CD4-positive, alpha-beta T cell treated with Interferon gamma for 1 hour (primary cell): ENCODE measurements at places on chromosomes 4 and X.

DNA sequence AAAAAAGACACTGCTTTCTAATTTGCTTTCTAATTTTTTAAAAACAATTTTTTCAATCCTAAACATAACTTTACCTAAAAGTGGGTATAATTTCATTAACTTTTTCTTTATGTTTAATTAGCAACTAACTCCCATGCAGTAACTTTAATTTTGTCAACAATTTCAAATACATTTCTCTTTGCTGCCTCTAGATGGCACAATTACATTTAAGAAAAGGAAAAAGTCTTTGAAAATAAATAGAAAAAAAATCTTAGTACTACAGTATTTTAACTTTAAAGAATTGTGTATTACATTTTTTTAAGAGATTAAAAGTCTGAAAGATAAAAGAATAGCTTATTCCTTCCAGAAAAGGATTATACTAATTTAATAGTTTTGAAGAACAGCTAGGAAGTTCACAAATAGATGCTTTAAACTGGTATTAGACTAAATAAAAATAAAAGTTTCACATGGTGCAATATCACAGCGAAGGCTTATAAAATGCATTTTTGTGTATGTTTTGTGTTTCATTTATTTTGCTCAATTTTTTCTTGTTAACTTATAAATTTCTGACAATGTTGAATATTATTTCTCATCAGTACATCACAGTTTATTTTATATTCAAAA lies 105.1 kb downstream of the ADGRA3 start:
- DNase-seq = no peak

DNA sequence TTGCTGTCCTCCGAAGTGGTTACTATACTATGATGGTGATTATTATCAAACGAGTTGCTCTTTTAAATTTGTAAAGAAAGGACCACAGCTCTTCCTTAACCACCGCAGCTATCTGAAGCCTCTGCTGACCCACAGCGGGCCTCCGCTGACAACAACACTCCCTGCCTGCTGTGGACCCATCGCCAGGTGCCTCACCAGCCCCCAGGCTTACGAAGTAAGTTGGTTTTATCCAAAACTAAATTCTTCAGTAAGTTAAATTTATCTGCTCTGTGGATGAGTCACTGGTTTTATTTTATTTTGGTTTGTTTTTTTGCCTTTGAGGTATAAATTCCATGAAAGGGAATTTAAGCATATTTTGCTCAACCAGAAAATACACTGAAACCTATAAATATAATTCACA lies 54.7 kb downstream of the SLC9A6 start:
- no peak for DNase-seq

GRCh38 chr4:80409809-80410208 lies 74.3 kb downstream of the CFAP299 start:
- no peak for DNase-seq

- peak; percentile 27 for DNase-seq
These were observed 426 bp downstream of the SLBP start for GRCh38 chr4:1711571-1712215.

DNA sequence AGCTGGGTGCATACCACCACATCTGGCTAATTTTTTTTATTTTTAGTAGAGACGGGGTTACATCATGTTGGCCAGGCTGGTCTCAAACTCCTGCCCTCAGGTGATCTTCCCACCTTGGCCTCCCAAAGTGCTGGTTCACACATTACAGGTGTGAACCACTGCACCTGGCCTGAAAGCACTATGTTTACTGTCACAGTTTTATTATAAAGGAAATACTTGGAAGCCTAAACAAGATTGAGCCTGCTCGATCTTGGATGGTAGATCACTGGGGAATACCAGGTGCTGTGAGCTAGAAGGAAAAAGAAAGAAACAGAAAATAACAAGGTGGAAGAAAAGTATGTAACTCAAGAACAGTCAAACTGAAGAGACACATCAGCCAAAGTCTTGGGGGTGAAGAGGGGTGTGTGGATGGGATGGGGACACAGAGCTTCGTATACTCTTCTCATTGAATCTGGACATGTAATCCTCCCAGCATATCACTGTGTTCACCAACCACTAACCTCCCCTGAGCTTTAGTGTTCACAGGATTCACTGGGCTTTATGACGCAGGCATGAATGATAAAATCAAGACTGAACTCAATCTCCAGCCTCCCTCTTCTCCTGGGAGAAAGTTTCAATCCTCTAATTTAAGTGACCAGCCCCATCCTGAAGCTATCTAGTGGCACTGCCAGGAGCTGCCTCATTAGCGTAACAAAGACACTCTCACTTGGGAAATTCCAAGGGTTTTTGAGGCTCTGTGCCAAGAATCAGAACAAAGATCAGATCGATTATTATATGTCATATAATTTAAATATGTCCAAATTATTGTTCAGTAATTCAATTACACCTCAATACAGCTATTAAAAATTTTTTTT lies 40.9 kb downstream of the PDS5A start:
- DNase-seq = no peak
